ENCODE measurements at places on chromosomes 2 and 18.

DNA sequence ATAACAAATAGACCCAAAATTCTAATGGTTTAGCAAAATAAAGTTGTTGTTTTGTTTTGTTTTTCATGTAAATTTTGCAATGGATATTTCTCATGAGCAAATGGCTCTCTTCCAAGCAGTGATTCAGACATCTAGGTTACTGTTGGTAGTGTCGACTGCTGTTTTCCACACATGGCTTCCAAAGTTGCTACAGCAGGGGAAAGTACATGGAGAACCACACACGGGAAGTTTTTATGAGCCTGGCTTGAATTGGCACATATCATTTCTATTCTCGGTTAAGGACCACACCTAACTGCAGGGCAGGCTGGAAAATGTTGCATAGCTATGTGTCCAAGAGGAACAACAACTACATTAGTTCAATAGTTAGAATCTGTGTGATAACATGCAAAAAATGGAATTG is 262.1 kb downstream of the GALNT13 start:
- DNase-seq: no peak

- peak; percentile 86 for DNase-seq
These were observed 25.4 kb upstream of the GLI2 start for GRCh38 chr2:120710256-120710655.

- no peak for DNase-seq
These were observed 163.8 kb downstream of the FAM210A start for GRCh38 chr18:13562494-13563029.

DNA sequence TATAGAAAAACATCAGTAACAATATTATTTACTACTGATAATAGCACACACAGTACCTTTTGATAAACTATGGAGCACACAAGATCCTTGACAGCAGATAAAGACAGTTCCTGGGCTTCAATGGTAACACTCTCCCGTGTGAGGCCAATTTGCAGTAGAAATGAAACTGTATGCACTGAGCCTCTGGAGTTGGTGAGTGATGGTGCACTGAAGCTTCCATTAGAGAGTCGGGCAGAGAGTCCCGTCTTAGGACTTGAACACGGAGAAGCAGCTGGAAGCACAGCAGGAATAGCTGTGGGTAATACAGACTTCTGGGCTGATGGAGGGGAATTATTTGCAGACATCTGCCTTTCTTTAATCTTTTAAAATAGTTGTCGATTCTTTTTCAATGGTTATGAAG is 8.5 kb downstream of the PRKD3 start:
- no peak for DNase-seq

- no peak for DNase-seq
These were observed 40.4 kb downstream of the SYT4 start for GRCh38 chr18:43236921-43237320.

Data from ELR (cell line).